Stimulated activated CD4-positive, alpha-beta T cell treated with anti-CD3 and anti-CD28 coated beads, Interleukin-2, amount 100 ng/mL, for 48 hours (primary cell): ENCODE measurements at places on chromosomes 11 and 22.
A peak's percentile ranks its signal among the peaks of the same experiment; 100 is the strongest.

DNA sequence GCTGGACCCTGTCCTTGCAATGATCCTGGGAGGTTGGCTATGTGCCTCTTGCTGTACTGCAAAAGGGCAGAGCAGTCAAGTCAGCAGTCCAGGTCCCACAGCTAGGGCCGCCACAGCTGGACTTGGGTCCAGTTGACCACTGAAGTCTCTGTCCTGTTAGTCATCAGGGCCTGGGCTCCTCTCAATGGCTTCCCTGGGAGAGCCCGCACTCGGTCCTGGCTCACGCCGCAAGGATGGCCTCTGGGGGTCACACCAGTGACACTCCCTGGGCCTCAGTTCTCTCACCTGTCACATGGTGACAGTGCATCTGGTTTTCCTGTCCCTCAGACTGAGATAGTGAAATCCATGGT is 85.1 kb downstream of the NECTIN1 start:
- no peak for DNase-seq

DNA sequence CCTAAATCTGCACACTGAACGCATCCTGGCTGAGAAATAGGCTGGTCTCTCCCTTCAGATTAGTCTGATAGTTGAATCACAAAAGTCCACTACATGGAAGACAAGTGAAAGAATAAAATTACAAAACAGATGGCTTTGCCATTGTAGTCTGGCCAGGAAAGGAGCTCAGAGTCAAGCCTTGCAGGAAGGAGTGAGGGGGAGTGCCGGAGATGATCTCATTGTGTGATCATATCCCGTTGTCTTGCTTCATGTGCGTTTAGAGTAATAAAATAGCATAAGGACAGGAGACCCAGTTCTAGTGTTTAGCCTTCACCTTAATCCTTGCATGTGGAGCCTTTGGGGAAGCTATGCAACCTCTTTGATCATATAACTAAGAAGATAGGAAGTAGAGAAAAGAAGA is 666.7 kb upstream of the RAG2 start:
- no peak for DNase-seq

- DNase-seq = no peak
These were observed 34.2 kb upstream of the FTH1 start for GRCh38 chr11:62001450-62002191.

DNA sequence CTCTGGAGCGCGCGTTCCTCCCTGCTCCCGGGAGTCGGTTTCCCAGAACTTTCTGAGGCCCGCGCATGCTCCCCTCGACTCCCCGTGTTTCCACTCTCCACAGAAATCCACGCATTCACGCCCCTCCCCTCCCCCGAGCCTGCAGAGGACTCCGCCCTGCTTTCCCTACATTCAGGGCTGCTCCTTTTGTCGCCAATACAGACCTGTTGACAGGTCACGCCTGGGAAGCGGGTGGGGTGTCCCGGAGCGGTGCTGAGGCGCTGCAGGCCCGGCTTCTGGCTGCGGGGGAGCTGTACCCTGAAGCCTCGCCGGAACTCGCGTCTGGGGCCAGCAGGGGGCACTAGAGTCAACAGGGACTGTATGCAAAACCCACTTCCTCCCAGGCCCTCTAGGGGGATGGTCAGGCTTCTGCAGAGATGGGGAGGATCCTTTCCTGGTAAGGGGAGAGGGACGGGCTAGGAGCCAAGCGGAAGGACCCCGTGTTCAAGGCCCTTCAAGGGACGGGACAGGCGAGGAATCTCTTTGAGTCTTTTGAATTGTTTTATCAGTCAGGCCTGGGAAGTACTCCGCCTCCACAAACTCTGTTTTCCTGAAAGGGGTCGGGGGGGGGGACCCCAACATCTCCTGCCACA is at the start of gene PRAME:
TSS of gene PRAME (minus strand) at position 294 of the 632 bp plus-strand sequence. CDS start 2,433 bp downstream, outside the sequence.
- DNase-seq = peak; percentile 88

- DNase-seq = no peak
These were observed 33.4 kb upstream of the APOL5 start for GRCh38 chr22:35684270-35684700.

DNA sequence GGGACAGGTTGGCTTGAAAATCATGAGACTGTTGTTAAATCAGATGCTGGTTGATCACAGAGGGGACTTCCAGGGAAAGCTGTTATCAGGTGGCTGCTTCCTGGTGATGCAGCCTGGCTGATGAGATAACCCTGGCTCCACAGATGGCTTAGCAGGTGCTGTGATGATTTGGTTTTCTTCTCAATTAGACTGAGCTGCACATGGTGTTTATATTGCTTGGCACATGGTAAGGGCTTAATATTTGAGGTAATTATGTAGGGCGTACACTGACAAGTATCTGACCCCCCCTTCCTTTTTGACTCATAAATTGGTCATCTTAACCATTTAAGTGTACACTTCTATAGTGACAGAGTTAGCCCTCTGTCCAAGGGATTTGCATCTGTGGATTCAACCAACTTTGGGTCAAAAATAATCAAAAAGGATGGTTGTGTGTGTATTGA is 7.0 kb downstream of the RPS3 start:
- no peak for DNase-seq

DNA sequence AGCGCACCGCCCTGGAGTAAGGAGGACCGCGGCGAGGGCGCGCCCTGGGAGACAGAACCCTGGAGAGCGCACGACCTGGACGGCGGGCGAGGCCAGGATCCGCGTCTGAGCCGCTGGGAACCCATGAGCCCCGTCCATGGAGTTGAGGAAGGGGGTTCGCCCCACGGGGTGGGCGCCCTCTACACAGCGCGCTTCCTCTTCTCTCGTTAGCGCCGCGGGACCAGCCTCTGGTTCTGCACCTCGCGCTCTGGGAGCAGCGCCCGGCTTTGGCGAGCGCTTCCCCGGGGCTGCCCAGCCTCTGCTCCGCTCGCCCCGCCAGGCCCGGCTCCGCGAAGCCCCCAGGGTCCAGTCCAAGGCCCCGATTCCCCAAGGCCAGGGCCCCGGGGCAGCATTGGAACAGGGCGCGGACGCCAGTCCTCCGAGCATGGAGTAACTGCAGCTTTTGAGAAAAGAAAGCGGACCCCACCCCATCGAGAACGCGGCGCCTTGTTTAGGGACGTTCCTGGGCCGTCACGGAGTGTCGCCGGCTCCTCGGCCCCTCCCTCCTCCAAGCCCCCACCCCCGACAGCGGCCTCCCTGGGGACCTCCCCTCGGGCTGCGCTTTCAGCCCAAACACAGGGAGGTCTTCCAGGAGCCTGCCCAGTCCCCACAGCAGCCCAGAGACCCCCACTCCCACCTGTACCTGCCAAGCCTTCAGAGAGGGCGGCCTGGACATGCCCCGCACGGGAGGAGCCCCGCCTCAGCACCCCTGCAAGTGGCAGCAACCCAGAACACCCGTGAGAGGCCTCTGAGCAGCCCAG is 56.2 kb downstream of the BRD1 start:
- no peak for DNase-seq

- DNase-seq = no peak
These were observed 108.4 kb upstream of the ZC3H12C start for GRCh38 chr11:109984634-109985289.

DNA sequence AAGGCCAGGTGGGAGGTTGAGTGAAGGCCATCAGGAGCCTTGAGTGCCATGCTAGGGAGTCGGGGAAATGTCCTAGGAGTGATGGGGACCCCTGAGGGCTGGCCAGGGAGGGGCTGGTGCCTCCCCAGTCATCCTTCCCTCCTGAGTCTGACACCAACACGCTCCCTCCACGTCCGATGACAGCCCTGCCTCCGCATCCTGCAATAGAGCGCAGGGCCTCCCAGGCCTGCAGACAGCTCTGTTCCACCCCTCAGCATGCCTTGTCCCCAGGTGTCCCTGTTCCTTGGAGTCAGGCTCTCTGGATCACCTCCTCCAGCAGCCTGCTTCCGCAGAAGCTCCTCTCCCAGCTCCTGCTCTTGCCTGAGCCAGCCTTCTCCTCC is 3.1 kb downstream of the RAC2 start:
- DNase-seq = no peak

DNA sequence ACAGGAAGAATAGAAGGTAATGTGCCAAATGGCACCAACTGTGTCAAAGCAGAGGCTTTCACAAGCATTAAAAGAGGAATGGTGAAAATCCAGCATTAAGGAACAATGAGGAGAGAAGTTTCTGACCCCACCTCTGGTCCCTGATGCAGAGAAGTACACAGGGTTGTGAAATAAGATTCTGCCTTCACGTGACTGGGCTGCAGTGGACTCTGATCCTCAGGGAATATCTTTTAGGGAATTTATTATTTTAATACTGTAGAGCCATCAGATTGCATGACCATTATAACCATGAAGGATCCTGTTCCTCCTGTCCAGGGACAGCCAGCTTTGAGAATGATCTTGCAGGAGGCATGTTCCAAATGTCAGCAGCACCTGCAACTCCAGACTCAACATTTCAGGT is 74.4 kb upstream of the FAR1 start:
- DNase-seq = no peak

- no peak for DNase-seq
These were observed 37.1 kb downstream of the BCR start for GRCh38 chr22:23217171-23218052.
